ENCODE measurements at places on chromosomes 3 and 15. TPM values are rescaled to one million over a fixed set of nuclear protein-coding genes. Genes with fewer than 3 reads are reported as not detected.

DNA sequence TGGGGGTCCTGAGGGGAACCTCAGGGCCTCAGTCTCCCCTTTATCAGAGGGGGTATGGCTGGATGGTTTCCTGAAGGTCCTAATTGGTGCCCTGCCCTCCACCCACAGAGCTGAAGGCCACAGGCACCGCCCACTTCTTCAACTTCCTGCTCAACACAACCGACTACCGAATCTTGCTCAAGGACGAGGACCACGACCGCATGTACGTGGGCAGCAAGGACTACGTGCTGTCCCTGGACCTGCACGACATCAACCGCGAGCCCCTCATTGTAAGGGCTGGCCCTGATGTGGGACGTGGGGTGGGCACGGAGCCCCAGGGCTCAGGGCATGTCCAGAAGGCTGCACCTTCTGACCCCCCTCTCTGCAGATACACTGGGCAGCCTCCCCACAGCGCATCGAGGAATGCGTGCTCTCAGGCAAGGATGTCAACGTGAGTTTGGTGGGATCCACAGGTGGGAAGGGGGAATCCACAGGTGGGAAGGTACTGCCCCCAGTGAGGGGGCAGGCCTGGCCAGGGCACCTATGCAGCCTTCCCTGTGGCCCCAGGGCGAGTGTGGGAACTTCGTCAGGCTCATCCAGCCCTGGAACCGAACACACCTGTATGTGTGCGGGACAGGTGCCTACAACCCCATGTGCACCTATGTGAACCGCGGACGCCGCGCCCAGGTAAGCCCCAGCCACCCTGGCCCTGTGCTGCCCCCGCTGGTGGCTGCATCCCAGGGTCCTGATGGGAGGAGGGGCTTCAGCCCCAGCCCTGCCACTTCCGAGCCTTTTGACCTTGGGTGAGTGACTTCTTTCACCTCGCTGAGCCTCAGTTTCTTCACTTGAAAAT is 17.5 kb upstream of the GNAT1 start:
- no peak for DNase-seq

GRCh38 chr3:8204331-8204730 is 297.3 kb upstream of the LMCD1 start:
- no peak for DNase-seq

GRCh38 chr3:168860592-168860991 is 764.9 kb upstream of the GOLIM4 start:
- DNase-seq: no peak

DNA sequence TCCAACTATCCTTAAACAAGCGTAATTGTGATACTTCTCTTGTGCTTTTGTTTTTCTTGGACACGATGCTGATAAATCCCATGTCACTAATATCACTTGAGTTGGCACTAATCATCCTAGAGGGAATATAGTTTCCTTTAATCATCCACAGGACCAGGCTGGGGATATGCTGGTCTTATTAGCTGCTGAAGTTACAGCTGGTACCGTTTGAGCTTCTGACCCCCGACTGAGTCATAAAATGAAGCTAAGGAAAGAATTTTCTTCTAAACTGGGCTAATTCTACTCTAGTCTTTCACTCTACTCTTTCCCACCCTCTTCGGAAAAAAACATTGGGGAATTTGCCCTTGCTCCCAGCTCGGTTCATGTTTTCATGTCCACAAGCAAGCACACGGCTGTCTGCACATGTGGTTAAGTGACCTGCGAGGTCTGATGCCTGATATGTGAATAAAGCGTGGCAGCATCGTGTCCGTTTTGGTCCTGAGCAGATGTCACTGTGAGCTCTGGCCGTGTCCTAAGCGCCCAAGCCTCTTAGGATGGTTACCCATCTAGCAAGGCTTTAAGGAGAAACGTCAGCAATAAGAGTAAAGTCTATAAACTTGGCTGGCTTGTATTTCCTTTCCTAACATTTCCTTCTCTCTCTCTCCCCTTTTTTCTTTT is 223.7 kb downstream of the ITPR1 start:
- no peak for DNase-seq

- no peak for DNase-seq
Measured at GRCh38 chr15:76161153-76162035, 101.6 kb downstream of the TMEM266 start.

GRCh38 chr3:43733459-43734384 is 43.0 kb downstream of the ABHD5 start:
- no peak for DNase-seq

GRCh38 chr3:146605106-146605505 is at the start of gene PLSCR5:
PLSCR5 (minus strand) TSS chr3:146605346; CDS start chr3:146605212, 134 bp downstream.
- no peak for DNase-seq

The HDC gene
- total RNA-seq: not detected

The ALG3 gene
- 10.6 TPM for total RNA-seq

The C3orf80 gene
- 15.0 TPM for total RNA-seq

The PLSCR1 gene
- total RNA-seq: 11.9 TPM
